ENCODE measurements at places on chromosomes 13 and 19.

DNA sequence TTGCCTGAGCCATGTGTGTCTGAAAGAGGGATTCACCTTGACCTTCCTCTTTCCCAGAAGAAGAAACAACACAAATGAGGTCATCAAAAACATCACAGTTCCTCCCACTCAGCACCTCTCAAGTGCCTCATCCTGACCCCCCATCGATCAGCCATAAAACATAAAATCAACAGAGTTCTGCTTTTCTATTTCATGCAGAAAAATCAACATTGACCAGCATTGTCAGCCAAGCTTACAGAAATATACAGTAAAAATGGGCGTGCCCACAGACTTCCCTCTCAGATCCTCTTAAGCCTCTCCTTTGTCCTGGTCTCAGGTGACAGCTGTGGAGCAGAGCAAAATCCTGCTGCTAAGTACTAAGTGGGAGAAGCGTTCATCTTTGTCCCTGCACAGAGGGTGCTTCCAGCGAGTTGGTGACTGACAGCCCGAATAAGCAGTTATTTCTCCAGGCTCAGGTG lies 213.3 kb downstream of the OLFM4 start:
- DNase-seq, result no peak

GRCh38 chr13:36883824-36884223 lies 36.2 kb downstream of the SMAD9 start:
- DNase-seq, result no peak

DNA sequence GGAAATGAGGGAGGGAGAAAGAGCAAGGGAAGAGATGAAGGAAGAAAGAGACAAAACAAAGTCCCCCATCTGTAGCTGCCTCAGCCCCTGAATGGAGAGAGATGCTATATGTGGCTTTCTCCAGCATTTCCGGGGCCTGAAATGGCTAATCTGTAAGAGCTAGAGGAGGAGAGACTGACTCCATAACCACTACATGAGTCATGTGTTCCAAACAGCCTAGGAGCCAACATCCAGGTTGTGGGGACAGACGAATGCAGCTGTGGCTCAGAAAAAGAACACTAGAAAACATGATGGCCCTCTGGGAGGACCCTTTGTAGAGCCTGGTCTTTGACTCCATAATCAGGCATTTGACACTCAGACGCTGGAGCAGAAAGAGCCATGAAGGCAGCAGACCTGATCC lies 292.0 kb upstream of the ZNF507 start:
- DNase-seq, result no peak

- DNase-seq, result no peak
These were observed 90.1 kb upstream of the C1QTNF9B start for GRCh38 chr13:23987331-23987894.

DNA sequence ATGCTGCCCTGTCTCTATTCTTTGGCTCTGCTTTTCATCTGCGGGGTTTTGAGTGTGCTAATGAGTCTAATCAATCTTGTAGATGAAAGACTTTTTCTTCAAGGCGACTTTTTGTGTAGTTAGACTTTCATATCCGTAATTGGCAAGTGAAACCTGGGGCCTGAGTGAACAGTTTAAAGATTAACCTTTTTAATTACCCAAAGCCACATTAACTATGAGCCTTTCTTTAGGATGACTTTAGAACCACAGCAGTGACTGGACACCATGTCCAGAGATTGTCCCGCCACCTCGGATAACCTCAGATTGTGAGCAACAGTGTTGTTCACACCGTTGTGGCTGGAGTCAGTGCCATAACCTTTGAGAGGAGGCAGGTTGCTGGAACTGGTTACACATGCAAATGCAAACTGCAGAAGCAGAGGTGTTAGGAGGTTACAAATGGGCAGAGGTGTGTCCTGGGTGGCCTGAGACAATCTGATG lies 58.7 kb downstream of the SIAH3 start:
- DNase-seq, result no peak

- DNase-seq, result no peak
These were observed 9.4 kb upstream of the NUP62 start for GRCh38 chr19:49938662-49939061.

DNA sequence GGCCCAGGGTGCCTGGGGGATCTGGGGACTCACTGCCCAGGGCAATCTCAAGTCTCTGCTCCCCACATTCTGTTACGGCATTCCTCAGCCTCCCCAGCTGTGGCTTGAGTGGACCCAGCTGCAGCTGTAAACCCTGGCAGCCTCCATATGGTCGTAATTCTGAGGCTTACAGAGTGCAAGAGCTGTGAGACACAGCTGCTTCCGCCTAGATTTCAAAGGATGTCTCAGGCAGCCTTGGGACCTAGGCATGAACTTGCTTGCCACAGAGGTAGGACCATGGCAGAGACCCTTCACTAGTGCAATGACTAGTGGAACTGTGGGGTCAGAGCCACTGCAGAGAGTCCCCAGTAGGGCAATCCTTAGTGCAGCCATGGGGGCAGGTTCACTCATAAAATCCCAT lies 297.5 kb downstream of the ENOX1 start:
- no peak for DNase-seq

- DNase-seq, result no peak
These were observed 2.1 kb upstream of the HAMP start for GRCh38 chr19:35279985-35280821.

DNA sequence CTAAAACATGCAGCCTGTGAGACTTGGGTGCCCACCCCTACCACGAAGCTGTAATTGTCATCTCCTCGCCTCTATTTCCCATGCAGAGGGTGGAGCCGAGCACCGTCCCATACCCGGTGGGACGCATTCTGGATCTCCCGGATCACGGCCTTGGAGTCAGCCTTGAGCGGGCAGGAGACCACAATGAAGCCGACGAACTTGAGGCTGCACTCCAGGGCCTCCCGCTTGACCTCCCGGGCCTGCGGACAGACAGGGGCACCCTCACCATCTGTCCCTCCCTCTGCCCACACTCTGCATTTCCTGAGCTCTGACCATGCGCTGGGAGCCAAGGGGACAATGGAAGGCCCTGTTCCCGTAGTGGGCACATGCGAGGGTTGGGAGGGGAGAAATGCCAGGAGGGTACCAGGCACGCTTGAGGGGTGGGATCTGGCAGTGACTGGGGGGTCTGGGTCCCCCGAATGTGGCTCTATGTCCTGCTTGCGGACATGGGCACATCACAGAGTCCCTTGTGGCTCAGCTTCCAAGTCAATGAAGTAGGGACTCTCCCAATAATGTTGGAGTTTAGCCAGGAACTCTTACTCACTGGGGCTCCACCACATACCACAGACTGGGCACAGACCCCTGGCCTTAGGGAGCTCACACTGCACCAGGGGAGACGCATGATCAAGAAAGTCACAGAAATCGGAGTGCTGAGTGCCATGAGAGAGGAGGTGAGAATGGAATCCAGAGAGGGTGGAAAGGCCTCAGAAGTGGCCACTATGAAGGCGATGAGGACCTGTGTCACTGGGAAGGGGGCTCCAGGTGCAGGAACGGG lies 9.2 kb upstream of the GMIP start:
- no peak for DNase-seq

DNA sequence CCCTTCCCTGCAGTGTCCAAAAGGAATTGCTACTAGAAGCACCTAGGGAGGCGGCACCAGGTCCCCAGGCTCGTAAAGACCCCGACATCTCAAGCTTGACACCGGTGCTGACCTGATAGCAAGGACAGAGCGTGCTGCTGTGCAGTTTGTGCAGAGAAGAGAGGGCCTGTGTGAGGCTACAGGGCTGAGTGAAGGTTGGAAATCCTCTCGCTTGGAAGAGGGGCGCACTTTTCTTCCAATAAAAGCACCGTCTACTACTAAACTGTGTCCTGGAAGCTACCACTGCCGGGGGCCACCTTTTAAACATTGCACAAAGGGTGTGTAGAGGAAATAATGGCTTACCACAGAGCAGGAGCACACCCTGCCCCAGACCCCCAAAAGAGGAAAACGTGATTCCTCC lies 11.0 kb downstream of the TMEM272 start:
- DNase-seq, result no peak

DNA sequence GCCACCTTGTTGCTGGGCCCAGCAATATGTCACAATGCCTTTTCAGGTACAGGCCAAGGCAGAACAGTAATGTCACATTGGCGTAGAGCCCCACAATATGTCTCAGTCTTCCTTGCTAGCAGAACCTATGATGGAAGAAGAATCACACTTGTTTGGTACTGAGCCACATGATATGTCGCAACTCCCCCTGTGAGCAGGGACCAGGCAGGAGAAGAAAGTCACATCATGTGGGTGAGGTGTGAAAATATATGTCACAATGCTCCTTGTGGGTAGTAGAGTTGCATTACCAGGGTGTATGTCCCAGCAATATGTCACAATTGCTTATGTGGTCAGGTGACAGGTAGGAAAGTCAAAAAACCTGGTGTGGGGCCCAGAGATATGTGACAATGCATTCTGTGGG lies 7.1 kb upstream of the ZNF91 start:
- no peak for DNase-seq

- no peak for DNase-seq
These were observed 2.7 kb downstream of the MYO9B start for GRCh38 chr19:17078036-17078919.

- peak; percentile 64 for DNase-seq
These were observed 30.2 kb downstream of the C19orf81 start for GRCh38 chr19:50679177-50680125.

DNA sequence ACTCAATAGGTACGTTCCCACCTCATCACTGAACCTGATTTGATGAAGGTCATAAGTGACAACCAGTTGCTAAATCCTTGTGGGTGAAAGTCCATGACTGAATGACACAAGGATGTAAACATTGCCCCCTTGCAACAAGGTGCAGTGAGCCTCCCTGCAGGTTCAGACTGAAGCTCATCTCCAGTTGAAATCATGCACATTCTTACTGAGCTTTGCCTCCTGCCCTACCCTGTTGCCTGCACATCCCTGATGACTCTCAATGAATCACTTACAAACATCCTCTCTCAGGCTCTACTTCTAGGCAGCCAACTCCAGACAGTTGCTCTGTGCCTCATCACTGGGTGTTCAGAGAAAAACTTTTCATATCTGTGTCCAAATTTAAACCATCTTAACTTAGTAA lies 42.5 kb upstream of the ARGLU1 start:
- DNase-seq, result no peak

- DNase-seq, result no peak
These were observed 7.0 kb downstream of the NTN5 start for GRCh38 chr19:48665786-48666185.

DNA sequence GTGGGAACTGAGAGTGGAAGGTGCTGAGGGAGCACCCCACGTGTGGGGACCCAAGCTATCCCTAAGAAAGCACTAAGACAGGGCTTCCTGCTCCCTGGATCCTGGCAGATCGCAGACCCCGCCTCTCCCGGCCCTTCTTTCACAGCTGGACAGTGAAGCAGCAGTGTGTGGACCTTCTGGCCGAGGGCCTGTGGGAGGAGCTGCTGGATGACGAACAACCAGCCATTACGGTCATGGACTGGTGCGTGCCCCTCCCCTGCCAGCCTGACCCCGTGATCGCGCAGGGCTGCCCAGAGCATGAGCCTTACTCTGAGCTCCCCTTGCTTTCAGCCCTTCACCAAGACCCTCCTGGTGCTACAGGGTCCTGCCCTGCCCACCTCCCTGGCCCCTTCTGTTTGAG lies 2.3 kb downstream of the NCCRP1 start:
- peak; percentile 38 for DNase-seq

GRCh38 chr13:29752175-29752574 lies 98.2 kb downstream of the UBL3 start:
- DNase-seq, result no peak

GRCh38 chr19:53101518-53101917 lies 1.7 kb downstream of the ZNF160 start:
- DNase-seq, result no peak
